Activated CD8-positive, alpha-beta memory T cell treated with anti-CD3 and anti-CD28 coated beads for 1 hour (primary cell): ENCODE measurements at places on chromosomes 4 and X.

DNA sequence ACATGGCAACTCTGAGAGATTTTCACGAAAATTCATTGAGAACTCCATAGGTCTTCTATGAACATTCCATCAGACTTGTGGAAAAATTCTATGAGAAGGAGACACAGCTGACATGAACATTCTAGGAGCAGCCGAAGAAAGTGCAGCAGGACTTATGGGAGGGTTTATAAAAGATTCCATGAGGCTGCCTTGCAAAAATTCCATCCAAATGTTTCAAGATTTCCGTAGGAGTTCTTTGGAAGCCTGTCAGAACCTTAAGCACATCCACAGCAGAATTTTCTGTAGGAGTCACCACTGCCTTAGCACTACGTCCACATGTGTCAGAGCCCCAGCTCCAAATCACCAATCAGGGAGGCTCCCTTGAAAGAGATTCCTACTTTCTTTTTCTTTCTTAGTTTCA lies 67.0 kb upstream of the MSX1 start:
- no peak for DNase-seq

DNA sequence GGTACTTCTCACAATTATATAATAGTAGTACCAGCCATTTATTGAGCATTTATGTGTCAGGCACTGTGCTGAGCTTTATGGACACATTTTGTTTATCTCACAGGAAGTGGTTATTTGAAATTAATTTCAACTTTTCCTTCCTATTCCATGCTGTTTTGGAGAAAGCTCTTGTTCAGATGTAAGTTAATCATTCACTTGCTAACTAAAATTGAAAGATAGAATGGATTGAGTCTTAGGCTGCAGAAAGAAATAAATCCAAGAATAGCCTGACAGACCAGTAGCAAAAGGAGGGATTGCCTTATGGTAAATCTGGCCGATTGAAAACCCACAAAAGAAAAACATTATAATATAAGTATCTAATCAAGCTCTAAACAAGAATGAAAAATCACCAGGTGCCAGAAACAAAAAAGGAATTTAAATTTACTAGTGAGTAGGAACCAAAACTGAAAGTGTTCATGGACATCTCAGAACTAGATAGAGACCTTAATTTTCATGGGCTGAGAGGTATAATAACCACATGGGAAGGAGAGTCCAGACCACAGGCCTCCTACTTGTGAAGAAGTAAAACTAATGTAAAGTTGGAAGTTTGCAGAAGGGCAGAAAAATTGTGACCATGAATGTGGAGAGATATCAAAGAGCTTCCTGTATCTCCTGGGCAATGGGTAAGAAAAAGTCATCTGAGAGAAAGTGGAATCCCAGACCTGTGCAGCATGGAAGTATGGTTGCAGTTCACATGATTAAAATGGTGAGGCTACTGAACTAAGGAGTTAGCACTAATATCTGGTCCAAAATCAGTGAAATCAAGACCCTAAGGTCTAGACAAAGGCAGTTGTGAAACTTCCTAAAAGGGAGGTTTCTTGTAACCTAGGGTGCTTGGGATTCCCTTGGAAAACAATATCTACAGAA lies 38.0 kb downstream of the RADX start:
- no peak for DNase-seq

DNA sequence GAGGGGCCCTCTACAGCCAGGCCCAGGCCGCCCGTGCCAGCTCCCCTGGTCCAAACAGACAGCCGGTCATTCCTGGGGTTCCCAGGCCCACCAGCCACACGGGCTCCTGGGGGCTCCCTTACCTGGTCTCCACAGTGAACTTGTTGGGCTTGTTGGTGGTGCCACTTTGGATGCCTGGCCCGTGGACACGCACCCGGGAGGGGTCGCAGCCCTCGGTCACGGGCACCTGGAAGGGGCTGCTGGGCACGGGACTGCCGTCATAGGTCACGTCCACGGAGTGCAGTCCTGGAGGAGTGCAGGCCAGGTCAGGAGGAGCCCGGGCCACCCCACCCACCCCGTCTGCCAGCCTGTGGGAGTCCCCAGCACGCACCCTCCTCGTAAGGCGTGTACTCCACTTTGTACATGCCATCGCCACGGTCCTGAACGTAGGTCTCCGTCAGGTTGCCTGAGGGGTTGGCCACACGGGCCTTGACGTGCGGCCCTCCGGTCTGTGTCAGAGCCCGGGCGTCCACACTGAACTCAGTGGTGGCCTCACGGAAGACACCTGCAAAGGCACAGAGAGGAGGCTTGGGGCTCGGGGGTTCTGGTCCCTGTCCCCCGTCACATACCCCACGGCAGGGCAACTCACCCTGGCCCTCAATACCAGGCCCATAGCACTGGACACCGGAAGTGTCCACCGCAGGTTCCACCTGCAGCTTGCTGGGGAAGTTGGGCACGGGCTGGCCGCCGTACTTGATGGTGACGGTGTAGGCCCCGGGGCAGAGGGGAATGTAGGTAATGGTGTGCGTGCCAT lies 14.9 kb downstream of the FLNA start:
- no peak for DNase-seq

- DNase-seq: no peak
Measured at GRCh38 chr4:184433258-184433892, 41.0 kb downstream of the IRF2 start.

GRCh38 chr4:87901422-87901992 lies 68.7 kb downstream of the MEPE start:
- DNase-seq: no peak

GRCh38 chr4:98746530-98746929 lies 88.1 kb upstream of the TSPAN5 start:
- no peak for DNase-seq

DNA sequence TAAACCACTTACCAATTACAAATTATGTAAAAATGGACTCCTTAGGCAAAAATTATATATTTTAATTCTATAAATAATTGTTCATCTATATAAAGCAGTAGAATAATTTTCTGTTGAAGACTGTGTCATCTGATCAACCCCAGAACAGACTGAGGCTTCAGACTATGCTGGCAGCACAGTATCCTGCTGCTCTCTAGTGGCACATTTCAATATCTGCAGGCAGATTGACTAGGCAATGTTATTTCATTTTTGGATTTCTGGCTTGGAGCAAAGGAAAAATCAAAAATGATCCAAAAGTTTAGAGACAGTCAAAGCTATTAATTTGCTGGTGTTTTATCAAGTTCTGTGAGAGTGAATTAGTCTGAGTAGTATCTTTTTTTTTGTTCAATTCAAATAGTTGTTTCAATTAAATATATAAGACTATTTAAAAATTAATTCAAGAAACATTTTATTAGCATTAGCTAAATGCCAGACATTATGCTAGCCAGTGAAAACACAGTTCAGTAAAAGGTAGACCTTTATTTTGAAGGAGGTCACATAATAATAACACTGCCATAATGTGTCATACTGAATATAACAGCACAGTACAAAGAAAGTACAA lies 21.3 kb upstream of the SULT1E1 start:
- no peak for DNase-seq

DNA sequence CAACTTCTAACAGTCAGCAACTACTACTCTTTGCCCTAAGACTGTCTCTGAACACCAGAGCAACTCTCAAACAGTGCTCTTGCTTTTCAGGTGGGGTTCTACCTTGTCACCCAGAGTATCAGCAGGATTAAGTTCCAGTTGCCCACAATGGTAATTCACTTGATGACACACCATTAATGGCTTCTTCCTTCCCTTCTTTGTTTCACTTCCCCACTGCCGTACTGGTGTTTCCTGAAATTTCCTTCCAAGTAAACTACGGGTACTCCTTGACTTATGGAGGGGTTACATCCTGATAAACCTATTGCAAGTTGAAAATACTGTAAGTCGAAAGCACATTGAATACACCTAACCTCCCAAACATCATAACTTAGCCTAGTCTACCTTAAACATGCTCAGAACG lies 36.6 kb upstream of the PDK3 start:
- no peak for DNase-seq

GRCh38 chr4:178426871-178427270 lies 984.6 kb upstream of the AGA start:
- no peak for DNase-seq

GRCh38 chr4:129064717-129065116 lies 28.6 kb downstream of the SCLT1 start:
- DNase-seq: no peak

- DNase-seq: no peak
Measured at GRCh38 chr4:159105761-159106243, 2.9 kb downstream of the RAPGEF2 start.
